ENCODE measurements at places on chromosomes 5 and 9. TPM values are rescaled to one million over a fixed set of nuclear protein-coding genes. Genes with fewer than 3 reads are reported as not detected.

HSD17B3 gene
- not detected for total RNA-seq

RANBP17 gene
- total RNA-seq: 4.2 TPM

GRCh38 chr9:136085815-136086212 is 9.3 kb downstream of the NACC2 start:
- no peak for DNase-seq

- no peak for DNase-seq
Measured at GRCh38 chr5:10153808-10154537, 95.7 kb downstream of the ATPSCKMT start.

VDAC1 gene
- total RNA-seq: 392 TPM

PDGFRB gene
- not detected for total RNA-seq

Data from foreskin keratinocyte (primary cell).